ENCODE measurements at places on chromosomes 12 and 14.

GRCh38 chr12:69095765-69096477 lies 143.4 kb upstream of the CPSF6 start:
- peaks cover 6% of the 10 kb centered on the region for H3K27me3 ChIP-seq
- H3K36me3 ChIP-seq, result no peaks in the 10 kb centered on the region
- no peak for DNase-seq
- H3K4me3 ChIP-seq, result no peak overlapping the region
- H3K4me1 ChIP-seq, result peaks cover 4% of the 10 kb centered on the region

DNA sequence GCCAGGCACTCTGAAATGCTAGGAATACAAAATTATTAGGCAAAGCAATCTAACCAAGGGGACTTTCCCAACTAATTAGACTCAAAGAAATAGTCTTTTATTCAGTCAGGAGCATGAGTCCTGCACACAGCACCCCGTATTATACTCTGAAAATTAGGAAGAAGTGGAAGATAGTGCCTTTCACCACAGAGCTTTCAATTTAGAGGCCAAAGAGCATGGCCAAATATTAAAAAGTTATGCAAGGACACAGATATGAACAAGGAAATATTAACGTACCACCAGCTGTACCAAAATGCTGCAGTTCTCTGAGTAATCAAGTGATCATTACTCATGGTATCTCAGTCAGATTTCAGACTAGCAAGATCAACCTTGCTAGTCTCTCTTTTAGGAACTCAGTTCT lies 22.6 kb upstream of the MDM2 start:
- no peak overlapping the region for H3K27ac ChIP-seq
- H3K27me3 ChIP-seq, result no peaks in the 10 kb centered on the region
- H3K36me3 ChIP-seq, result peaks cover 4% of the 10 kb centered on the region
- DNase-seq, result no peak
- peaks cover 13% of the 10 kb centered on the region for H3K4me1 ChIP-seq
- no peak overlapping the region for H3K4me3 ChIP-seq

GRCh38 chr12:113850309-113851056 lies 115.6 kb downstream of the RBM19 start:
- peak overlapping the region; percentile 35 for H3K27ac ChIP-seq
- no peaks in the 10 kb centered on the region for H3K27me3 ChIP-seq
- H3K4me3 ChIP-seq, result no peak overlapping the region
- no peak for DNase-seq
- H3K4me1 ChIP-seq, result peaks cover 14% of the 10 kb centered on the region
- H3K36me3 ChIP-seq, result no peaks in the 10 kb centered on the region

DNA sequence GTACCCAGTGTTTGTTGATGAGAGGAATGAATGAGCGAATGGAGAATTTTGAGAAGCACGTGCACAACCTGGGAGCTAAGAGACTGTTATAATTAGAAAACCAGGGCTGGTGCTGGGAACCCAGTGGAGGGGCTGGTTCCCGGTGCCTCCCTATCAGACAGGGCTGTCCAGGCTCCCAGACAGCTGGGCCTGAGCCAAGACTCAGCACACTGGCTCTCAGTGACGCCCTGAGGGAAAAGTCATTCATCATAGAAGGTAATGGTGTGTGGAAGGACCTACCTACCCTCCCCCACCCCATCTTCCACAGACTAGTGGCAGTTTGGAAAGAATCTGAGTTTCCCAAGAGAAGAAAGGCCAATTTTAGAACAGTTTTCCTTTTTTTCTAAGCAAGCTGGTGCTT lies 34.7 kb downstream of the KCNA5 start:
- H3K27ac ChIP-seq, result no peak overlapping the region
- no peak overlapping the region for H3K4me3 ChIP-seq
- no peaks in the 10 kb centered on the region for H3K36me3 ChIP-seq
- no peak for DNase-seq
- H3K27me3 ChIP-seq, result peaks cover 9% of the 10 kb centered on the region

- H3K4me3 ChIP-seq, result no peak overlapping the region
- no peak for DNase-seq
- no peaks in the 10 kb centered on the region for H3K27me3 ChIP-seq
- no peaks in the 10 kb centered on the region for H3K36me3 ChIP-seq
- no peak overlapping the region for H3K27ac ChIP-seq
Measured at GRCh38 chr12:72493407-72493806, 221.2 kb downstream of the TRHDE start.

GRCh38 chr12:24396224-24396623 lies 446.8 kb upstream of the SOX5 start:
- H3K27ac ChIP-seq, result peak overlapping the region; percentile 28
- H3K36me3 ChIP-seq, result peaks cover 7% of the 10 kb centered on the region
- H3K27me3 ChIP-seq, result no peaks in the 10 kb centered on the region
- no peak overlapping the region for H3K4me3 ChIP-seq
- no peak for DNase-seq
